ENCODE measurements at places on chromosomes 7 and 10. TPM values are rescaled to one million over a fixed set of nuclear protein-coding genes. Genes with fewer than 3 reads are reported as not detected.

EN2 gene
- not detected for total RNA-seq

TRIM50 gene
- total RNA-seq, result not detected

CTAGE4 gene
- 0.17 TPM for total RNA-seq

GRCh38 chr10:19819419-19820033, 3.3 kb downstream of the PLXDC2 start:
- peak; percentile 38 for DNase-seq

DNA sequence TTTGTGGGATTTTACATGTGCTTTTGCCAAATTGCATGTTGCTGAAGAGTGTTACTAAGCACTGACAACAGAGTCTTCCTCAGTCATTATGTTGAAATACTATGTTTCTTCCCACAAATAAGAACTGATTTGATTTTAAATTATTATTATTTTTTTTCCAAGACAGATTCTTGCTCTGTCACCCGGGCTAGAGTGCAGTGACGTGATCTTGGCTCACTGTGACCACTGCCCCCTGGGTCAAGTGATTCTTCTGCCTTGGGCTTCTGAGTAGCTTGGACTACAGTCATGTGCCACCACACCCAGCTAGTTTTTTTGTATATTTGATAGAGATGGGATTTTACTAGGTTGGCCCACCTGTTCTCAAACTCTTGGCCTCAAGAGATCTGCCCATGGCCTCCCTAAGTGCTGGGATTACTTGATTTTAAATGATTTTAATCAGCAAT, 42.3 kb downstream of the MINPP1 start:
- no peak for DNase-seq

- DNase-seq, result no peak
Measured at GRCh38 chr10:12507165-12507850, 158.0 kb downstream of the CAMK1D start.

DNA sequence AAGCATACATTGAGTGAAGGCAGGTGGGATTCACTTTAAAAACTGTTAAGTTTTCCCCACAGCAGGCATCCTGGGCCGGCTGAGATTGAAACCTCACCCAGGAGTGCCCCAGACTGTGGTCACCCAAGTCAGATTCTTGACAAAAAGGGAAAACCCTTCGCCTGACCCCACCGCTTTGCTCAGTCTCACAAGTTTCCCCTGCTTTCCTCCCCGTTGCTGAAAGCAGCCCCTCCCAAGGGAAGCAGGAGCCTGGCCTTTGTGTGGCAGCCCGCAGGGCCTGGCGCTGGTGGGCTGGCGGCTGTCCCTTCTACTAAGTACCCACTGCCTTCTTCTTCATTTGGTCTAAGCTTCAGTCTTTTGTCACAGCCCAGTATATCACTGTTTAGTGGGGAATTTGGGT, 16.0 kb downstream of the RNF32 start:
- no peak for DNase-seq

GRCh38 chr10:14686356-14686755, 88.3 kb downstream of the FAM107B start:
- DNase-seq, result no peak
